ENCODE measurements at places on chromosomes 4 and X.

DNA sequence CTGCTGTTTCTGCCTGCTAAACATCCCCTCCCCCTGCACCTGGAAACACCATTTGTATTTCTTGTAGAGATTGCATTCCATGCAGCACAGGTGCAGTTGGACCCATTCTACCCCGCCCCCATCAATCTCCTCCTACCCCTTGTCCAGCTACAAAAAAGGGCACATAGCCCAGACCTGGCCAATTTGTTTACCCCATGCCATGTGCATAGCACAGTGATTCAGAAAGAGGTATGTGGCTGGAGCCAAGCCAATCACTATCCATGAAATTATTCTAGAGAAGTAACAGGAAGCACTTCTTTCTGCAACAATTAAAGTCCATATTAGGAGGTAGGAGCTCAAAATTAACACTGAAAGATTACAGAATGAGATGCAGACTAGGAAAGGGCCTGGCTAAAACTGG lies 20.2 kb upstream of the TMEM184C start:
- no peak for DNase-seq

GRCh38 chr4:127642169-127642568 lies 9.4 kb downstream of the INTU start:
- DNase-seq: no peak

DNA sequence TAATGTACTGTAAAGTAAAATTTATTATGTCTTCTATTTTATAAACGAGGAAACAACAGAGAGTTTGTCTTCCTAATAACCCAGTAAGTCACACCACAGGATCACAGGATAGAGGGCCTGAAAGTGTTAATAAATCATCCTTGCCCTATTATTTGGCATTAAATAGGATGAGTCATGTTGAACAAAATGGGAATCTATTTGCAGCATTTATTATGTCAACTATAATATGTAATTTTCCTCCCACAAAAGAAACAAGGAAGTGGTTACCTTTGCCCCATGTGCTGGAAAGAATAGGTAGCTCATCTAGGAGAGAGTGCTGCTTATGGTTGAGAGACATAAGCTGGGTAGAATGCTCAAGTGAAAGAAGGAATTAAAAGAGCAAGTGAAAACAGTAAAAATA lies 237.6 kb upstream of the NDST3 start:
- no peak for DNase-seq

DNA sequence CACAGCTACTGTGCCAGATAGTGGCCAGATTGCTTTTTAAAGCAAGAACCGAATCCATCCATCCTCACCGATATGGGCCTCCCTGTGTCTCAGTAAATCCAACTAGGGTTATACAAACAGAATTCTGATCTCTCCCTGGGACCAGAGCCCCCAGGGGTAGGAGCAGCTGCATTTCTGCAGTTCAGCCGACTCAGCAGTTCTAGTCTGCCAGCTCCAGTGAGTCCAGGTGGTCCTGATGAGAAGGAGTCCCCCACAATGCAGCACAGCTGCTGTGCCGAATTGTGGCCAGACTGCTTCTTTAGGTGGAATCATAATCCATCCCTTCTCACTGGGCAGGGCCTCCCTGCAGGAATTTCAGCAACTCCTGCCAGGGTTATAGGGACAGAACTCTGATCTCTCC lies 532.9 kb downstream of the ACTRT1 start:
- DNase-seq: no peak

DNA sequence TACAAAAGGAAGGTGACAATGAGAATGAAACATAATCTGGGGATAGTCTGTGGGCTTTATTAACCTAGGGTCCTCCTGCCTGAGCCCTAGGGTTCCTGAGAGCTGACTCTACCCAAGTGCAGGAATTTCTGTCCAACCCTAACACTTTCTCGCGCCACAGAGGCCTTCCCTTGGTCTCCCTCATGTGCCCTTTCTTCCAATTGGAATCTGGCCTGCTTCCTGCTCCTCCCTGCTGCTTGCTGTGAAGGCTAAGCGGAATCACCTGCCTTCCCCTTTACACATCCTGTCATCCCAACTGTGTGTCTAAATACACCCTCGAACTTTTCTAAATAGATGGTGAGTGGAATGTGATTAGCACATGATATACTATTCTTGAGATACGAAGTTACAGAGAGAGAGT lies 5.9 kb downstream of the MAGEA11 start:
- no peak for DNase-seq

- DNase-seq: no peak
Observed at GRCh38 chrX:1809581-1809980, 194.7 kb downstream of the ASMT start.

GRCh38 chr4:6746721-6747293 lies 30.8 kb downstream of the BLOC1S4 start:
- DNase-seq: no peak

DNA sequence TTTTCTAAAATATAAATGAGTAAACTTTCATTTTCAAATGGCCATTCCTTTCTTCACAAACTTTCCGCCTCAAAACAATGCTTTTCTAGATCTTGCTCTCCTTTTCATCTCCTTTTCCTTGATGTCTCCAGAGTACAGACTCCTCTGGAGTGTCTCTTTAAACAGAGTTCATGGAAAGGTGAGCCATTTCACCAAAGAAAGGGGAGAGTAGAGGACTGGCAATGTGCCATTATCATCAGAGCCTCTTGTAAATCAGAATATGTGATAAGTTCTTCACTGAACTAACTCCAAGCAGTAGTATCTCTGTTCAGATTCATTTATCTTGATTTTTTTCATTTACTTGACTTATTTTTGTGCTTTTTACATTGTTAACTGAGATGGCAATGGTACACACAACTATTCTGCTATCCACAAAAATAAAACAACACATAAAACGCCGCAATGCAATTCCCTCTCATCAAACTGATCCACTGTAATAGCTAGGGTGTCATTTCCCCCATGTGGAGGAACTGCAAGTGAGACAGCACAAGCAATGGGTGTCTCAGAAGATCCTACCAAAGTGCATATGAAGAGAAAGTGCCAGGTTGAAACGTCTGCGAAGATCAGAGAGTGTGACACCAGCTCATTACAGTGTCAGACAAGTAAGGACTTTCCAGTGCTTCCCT lies 125.4 kb downstream of the RASL11B start:
- DNase-seq: no peak

GRCh38 chr4:38703635-38704034 lies 39.6 kb downstream of the KLF3 start:
- DNase-seq: no peak

- no peak for DNase-seq
Observed at GRCh38 chrX:114599911-114600310, 16.0 kb downstream of the HTR2C start.

DNA sequence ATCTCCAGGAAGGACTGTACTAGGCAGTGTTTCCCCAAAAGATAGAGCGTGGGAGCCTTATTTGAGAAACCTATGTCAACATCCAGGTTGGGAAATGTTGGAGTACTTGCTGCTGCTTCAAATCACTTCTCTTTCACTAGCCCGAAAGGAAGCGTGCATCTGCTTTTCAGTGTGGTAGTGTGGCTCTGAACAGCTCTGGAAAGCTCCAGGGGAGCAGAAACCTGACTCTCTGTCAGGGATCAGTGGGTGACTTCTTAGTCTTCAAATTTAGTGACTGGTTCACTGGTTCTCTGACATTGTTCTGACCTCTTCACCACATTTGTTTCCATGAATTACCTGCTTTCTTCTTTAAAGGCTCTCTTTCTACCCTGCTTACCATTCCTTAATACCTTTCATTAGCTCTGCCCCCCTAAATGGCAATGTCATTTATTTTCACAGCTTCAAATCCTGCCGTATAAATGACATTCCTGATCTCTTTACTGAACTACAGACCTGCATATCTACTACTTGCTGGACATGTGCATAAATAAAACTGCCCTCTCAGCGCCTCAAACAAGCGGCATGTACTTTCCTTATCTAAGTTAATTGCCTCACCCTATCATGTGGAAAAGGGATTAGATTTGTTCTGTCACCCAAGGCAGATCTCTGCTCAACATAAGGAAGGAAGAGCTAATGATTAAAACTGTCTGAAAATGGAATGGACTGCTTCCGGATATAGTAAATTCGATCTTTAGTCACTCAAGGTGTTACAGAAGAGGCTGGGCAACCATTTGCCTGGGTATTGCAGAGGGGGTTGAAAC lies 37.0 kb downstream of the DLG3 start:
- no peak for DNase-seq

DNA sequence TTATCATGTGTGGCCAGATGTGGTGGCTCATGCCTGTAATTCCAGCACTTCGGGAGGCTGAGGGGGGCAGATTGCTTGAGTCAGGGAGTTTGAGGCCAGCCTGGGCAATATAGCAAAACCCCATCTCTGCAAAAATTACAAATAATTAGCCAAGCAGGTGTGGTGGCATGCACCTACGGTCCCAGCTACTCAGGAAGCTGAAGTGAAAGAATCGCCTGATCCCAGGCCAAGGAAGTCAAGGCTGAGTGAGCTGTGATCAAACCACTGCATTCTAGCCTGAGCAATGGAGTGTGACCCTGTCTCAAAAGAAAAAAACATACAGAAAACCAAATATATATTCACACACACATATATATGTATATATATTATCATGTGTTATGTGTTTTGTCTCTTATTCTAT lies 15.0 kb downstream of the APELA start:
- no peak for DNase-seq

DNA sequence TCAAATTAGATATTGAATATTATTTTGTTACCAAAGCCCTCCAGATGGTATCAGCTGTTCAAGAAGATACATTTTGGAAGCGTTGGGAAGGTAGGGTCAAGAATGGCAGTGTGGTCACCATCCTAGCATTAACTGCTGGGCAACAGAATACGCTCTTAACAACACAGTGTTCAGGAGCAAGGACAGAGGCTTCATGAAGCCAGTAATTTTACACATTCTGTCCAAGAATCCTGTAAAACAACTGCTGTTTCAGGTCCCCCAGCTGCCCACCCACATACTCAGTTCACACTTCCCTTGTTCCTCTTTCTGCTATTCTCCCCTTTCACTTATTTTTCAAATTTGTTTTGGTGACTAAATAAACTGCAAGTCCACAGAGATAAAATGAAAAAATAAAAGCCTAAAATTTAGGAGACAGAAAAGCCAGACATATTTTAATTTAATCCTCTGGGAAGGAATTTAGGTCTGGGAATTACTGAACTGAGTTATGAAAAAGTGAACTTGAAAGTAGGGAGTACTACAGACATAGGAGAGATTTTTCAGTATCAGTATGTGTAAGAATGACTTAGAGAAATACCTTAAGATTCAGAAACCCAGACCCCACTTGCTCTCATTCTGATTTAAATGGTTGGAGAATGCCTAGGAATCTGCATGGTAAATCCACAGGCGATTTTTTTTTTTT lies 406.7 kb downstream of the MAPK10 start:
- DNase-seq: no peak

DNA sequence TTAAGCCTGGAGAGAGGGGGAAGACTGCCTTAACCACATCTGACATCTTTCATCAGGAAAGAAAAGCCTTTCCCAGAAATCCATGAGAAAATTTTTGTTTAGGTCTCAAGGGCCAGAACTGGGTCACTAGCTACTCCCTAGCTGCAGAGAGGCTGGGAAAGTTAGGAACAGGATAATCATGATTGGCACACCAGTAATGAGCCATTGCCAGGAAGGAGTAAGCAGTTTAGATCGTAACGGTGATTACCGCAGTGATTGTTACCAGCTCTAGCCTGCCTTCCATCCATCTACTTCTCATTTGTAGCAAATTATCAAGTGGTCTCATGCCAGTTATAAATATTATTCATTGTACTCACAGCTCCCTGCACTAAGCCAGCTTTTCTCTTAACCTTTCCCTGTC lies 22.7 kb upstream of the STX18 start:
- no peak for DNase-seq

- DNase-seq: no peak
Observed at GRCh38 chr4:119897260-119897659, 169.4 kb downstream of the MAD2L1 start.

DNA sequence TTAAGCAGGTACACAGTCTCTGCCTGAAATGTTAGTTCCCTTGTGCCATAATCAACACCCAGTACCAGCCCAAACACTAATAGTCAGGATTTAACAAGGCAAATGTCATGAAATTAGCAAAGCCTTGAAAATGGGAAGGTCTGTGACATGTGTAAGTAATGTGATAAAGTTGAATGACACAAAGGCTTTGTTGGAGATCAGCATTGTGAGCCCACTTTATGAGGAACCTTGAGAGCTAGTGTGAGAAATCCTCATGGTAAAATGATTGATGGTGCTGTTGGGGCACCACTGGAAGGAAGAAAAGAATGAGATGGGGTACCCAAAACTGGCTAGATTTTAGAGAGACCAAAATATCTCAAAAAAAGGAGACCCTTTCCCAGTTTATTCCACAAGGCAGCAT lies 3.3 kb upstream of the LIN54 start:
- DNase-seq: no peak

DNA sequence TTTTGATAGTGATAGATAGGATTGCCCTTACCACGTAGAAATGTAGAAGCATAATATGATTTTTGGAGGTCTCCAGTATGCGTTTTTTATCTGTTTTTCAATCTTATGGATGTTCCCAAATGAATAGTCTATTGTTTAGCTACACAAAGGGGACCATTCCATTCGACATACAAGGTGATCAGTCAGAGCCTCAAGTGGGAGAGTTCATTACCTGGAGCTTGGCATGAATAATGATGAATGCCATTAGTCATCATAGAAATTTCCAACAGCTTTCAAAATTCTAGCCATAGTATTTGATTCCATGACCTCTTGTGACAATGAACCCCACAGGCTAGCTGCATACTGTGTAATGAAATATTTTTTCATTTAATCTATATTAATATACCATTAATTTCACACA lies 123.6 kb downstream of the PDHA2 start:
- no peak for DNase-seq

GRCh38 chr4:2330091-2331042 lies 68.5 kb upstream of the MXD4 start:
- DNase-seq: no peak

- DNase-seq: no peak
Observed at GRCh38 chr4:1604181-1604705, 79.9 kb downstream of the FAM53A start.

GRCh38 chr4:41657561-41657960 lies 91.0 kb downstream of the PHOX2B start:
- no peak for DNase-seq

- DNase-seq: no peak
Observed at GRCh38 chr4:136342666-136343065, 1189.6 kb downstream of the PCDH18 start.

DNA sequence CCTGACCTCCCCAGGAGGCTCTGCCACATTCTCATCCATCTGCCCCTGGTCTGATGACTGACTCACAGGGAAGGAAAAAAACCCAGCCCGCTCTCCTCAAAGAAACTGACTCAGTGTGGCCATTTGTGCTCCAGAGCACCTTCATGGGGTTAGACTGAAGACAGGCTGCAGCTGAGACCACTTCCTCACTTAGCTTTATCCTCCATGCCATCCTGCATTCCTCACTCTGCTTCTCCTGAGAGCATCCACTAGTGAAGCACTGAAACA lies 35.9 kb upstream of the HPSE start:
- no peak for DNase-seq

- no peak for DNase-seq
Observed at GRCh38 chr4:108159845-108160244, 8.9 kb downstream of the LEF1 start.

Measured in stimulated activated CD4-positive, alpha-beta T cell treated with anti-CD3 and anti-CD28 coated beads, Interleukin-4, amount 100 ng/mL, for 1 hour (primary cell).